Fibroblast of lung (primary cell): ENCODE measurements at places on chromosomes 4 and X. TPM values are rescaled to one million over a fixed set of nuclear protein-coding genes. Genes with fewer than 3 reads are reported as not detected.

DNA sequence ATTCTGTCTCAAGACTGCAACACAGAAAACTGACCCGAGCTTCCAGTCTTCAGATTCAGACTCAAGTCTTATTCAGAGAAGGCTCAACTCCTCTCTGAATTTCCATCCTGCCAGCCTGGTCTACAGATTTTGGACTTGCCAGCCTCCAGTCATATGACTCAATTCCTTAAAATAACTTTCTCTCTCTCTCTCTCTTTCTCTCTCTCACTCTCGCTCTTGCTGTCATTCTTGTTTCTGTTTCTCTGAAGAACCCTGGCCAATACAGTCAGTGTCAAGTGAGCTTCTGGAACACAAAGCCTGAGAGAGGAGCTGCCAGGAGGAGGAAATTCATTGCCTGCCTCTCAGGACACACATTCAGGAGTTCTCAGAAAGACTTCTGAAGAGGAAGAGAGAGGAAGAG lies 154.9 kb downstream of the PARM1 start:
- no peak for DNase-seq

- no peak for DNase-seq
Measured at GRCh38 chr4:148238811-148239493, 203.3 kb downstream of the NR3C2 start.

SNCA gene
- 6.8 and 7.7 TPM in 2 replicates for total RNA-seq

DNA sequence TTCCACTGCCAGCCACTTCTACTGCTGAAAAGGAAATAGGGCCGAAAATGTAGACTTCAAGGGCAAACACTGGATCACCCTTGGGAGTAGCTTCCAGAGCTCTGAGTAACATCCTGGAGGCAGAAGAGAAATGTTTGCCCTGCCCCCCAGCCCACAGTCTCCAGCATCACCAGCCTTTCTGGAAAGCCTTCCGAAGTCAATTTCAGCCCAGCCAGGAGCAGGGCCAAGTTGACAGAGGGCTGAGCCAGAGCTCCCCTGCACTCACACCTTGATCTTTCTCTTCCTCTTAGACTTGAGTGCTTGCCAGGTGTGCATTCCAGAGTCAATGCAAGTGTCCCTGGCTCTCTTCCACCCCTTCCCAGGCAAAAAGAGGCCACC lies 35.2 kb downstream of the SLC25A5 start:
- peak; percentile 73 for DNase-seq

GRCh38 chr4:30207389-30207788 lies 512.8 kb upstream of the PCDH7 start:
- DNase-seq, result no peak

DNA sequence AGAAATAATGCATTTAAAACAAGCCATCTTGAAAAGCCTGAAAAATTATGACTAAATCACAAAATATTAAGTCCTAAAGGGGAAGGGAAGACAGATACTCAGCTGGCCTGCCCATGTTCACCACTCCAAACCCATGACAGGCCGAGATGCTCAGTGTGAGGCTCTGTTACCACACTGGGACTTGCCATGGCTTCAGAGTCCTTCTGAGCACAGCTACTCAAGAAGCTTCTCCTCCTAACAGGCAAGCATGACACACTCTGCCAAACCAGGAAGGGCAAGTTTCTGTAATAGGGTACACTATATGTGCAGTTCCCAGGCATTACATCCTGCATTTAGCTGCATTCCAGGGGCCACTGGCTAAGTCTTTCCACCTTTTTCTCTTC lies 34.0 kb upstream of the CYBB start:
- DNase-seq, result no peak

ADH6 gene
- 0.17 TPM in 1 of 2 replicates, not detected in the other for total RNA-seq

FAAH2 gene
- total RNA-seq, result under 0.01 and 0.33 TPM in 2 replicates
